T-helper 2 cell treated with Interferon-gamma antibody and Interleukin-4, amounts not matched to agents 5 μg/mL and 100 μg/mL, for 36 hours (primary cell): ENCODE measurements at places on chromosomes 4 and X.
A peak's percentile ranks its signal among the peaks of the same experiment; 100 is the strongest.

DNA sequence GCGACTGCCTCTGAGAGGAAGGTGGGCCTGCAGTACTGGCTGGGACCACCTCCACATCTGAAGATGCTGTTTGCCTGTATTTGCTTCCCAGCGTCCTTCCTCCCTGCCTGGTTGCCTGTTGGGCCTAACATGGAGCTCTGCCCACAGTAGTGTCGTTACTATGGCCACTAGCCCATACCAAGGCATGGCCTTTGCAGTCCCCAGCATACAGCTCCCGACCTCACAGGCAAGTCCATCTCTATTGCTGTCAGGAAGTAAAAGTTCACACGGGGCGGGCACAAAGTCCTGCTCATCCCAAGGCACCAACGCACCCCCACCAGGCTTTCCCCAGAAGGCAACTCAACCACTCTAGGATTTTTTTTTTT lies 71.6 kb downstream of the MAML3 start:
- DNase-seq, result no peak

DNA sequence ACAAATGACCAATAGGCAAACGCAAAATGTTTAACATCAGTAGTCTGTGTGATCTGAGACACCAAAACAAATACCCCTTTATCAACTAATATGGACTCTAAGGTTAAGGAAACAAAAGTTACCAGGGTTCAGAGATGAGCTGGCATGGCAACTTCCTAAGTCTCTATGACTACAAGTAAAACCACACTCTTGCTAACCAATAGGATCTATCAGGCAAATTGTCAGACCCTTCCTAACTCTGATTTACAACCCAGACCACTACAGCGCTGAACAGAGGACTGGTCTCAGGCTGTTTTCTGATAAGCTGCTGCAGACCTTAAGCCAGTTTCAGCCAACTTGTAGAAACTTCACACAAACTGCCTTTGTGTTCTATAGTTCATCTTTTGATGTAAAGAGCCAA lies 608.0 kb downstream of the TLL1 start:
- no peak for DNase-seq

DNA sequence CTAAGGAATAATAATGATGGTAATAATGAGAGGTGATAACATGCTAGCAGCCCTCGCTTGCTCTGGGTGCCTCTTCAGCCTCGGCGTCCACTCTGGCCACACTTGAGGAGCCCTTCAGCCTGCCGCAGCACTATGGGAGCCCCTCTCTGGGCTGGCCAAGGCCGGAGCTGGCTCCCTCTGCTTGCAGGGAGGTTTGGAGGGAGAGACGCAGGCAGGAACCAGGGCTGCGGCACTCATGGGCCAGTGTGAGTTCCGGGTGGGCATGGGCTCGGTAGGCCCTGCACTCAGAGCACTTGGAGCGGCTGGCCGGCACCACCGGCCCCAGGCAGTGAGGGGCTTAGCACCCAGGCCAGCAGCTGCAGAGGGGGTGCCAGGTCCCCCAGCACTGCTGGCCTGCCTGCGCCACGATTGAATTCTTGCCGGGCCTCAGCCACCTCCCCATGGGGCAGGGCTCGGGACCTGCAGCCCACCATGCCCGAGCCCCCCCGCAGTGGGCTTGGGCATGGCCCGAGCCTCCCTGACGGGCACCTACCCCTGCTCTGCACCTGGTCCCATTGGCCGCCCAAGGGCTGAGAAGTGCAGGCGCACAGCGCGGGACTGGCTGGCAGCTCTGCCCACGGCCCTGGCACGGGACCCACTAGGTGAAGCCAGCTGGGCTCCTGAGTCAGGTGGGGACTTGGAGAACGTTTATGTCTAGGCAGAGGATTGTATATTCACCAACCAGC lies 7.1 kb upstream of the ADH1C start:
- no peak for DNase-seq

DNA sequence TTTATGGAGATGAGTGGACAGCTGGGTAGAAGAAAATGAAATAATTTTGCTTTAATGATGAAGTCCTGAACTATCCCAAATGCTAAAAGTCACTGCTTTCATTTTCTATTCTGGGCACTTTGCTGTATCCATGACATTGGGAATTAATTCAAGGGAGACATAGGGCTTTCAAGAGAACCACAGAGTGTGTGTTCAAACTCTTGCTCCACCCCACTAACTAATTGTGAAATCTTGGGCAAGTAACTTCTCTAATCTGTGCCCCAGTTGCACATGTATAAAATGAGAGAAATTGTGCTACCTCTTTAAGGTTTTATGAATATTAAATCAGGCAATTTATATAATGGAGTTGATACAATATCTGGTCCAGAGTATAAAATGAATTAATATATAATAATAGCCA lies 1422.0 kb downstream of the ADGRL3 start:
- no peak for DNase-seq

- DNase-seq, result no peak
These were observed 253.2 kb upstream of the CENPE start for GRCh38 chr4:103451341-103451740.

DNA sequence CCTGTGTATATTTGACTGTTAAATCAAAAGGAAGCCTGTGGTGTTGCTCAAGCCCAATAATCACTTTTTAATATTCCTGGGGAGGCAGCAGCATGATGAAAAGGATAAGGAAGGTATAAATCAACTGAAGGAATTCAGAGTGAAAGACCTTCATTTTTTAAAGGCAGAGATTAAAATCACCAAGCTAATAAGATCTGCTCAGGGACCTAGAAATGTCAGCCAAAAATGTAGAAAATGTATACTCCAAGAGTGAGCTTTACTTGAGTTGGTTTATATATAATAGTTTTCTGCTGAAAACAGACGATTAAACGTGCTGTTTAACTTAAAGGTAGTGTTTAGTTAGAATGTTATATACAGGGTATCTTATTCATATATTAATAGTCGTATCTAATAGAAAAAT lies 549.3 kb downstream of the IQCM start:
- DNase-seq, result no peak

DNA sequence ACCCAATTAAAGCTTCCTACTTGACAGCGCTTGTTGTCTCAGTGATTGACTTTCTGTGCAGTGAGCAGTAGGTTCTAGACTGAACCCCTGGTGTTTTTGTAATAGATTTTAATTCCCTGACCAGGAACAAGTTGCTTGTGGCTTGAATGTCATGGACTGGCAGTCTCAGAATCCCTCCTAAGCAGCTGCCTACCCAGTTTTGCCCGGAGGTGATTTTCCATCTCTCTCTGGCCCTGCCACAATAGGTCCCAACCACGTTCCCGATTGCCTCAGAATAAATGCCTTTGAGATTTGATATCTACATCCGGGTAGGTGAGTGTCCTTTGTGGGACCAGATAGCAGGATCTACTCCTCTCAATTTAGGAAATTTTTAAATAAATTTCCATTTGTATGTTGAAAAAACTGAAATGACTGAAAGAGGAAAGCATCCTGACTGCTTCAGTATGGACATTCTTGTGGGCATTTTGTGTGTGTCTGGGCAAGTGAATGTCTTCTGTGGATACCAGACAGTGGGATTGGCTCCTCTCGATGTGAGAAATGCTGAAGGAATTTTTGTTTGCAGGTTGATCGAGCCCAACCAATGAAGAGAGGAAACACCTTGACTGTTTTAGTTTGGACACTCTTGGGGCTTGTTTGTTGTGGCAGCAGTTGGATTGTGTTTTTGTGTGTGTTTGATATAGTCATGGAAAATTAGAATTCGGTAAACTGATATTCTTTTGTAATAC lies 1607.4 kb downstream of the C4orf33 start:
- no peak for DNase-seq

DNA sequence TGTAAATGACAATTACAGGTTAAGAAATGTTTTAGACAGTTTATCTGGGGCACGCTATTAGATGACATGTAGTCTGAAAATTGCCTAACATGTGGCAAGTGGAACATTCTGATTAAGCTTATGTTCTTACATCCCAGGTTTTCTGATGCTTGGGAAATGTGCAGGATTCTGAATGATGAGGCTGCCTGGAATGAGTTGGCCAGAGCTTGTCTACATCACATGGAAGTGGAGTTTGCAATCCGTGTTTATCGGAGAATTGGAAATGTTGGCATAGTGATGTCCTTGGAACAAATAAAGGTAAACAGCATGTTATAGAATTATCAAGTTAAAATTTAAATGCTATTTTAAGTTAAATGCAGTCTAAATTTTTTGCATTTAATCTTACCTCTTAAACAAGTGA lies 49.3 kb downstream of the WDR19 start:
- no peak for DNase-seq

DNA sequence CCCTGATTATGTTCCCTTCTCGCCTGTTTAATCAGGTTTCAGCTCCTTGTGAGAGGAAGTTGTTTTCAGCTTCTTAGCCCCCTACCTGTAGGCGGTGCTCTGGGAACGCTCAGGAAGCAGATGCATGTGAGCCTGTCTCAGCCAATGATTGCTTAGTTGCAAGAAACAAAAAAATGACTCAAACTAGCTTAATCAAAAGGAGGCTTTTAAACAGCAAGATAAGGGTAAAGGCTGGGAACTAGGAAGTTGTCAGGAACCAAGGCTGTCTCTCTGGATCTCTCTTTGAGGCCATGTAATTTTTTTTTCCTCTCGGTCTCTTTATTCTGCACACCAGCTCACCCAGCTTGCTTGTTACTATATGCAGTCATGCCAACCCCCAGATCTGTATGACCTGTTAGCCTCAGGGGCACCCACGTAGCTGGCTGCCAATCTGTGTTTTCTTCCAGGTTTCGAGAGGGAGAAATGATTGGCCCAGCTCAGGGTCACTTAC lies 109.1 kb downstream of the PTTG2 start:
- DNase-seq, result peak; percentile 18
